ENCODE measurements at places on chromosomes 5 and 9.

- DNase-seq: no peak
Measured at GRCh38 chr9:121279776-121280388, 11.9 kb downstream of the GSN start.

DNA sequence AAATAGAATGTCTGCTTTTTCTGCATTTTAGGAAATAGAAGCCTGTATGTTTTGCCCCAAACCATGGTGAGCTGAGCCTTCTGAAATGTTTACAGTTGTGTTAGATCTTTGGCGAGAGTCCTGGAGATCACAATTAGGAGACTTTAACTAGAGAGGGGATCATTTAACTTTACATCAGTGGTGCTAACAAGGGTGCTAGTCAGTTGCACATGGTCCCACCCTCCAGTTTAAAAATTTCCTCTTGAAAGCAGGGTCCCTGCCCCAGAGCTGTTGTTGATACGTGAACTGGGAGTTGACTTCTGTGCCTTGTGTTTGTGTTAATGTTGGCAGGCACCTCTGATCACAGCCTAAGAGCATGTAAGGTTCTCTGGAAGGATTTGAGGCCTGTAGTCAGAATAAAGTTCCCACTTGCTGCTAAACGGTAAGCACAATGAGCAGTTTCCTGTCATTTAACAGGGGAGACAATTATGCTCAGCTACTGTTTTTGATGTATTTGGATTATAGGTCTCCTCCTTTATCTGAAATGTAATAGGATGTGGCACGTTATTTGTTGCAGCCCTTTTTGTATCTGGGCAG lies 43.7 kb downstream of the RASGRF2 start:
- DNase-seq: no peak

DNA sequence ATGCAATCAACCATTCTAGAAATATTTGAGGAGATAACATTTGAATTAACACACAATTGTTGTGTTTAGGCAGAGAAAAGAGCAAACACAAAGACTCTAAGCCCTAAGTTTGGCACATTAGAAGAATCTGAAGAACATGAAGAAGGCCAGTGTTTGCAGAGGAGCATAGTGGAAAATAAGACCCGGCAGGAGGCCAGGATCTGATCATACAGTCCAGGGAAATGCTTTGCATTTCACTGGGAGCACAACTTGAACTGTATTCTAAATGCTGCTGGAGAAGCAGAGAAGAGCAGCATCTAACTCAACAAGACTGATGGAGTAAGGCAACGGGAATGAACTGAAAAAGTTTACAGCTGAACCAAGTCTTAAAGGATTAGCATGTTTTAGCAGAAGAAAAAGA lies 463.4 kb downstream of the ZNF608 start:
- DNase-seq: no peak

DNA sequence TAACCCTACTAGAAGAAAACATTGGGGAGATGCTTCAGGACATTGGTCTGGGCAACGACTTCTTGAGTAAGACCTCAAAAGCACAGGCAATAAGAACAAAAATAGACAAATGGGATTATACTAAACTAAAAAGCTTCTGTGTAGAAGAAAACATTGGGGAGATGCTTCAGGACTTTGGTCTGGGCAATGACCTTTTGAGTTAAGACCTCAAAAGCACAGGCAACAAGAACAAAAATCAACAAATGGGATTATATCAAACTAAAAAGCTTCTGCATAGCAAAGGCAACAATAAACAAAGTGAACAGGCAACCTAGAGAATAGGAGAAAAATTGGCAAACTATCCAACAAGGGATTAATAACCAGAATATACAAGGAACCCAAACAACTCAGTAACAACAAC lies 3.7 kb downstream of the MRPL50 start:
- DNase-seq: no peak

DNA sequence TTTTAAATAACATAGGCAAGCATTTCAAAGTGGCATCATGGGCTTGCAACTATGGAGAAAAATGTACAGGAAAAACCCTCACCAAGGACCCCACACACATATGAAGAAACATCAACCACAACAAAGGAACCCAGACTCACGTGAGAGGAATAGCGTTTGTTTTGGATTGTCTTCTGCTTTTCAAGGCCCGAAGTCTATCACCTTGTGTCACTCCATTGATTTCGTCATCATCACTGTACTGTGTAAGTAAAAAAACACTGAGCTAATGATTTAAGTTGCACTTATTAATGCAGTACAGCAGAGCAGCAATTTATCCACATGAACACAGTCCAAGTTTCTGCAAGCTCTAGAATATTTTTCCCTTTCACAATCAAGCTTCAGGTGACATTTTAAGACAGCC lies 72.4 kb downstream of the HABP4 start:
- DNase-seq: no peak

- DNase-seq: no peak
Measured at GRCh38 chr5:143770450-143770849, 41.5 kb upstream of the HMHB1 start.

DNA sequence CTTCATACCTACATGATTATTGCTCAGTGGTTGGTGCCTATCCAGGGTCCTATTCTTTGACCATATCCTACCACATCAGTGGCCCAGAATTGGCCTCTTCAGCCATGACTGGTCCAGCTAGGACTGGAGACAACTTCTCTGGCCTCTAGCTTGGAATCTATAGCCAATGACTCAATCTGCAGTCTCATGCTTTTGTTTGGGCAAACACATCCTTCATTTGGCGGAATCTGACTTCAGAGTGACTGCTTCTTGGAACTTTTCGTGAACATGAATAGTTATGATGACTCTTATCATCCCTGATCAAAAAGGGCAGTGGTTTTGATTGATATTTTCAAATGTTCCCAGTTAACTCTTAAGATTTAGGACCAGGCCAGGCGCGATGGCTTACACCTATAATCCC lies 134.1 kb downstream of the PAPPA start:
- DNase-seq: no peak

DNA sequence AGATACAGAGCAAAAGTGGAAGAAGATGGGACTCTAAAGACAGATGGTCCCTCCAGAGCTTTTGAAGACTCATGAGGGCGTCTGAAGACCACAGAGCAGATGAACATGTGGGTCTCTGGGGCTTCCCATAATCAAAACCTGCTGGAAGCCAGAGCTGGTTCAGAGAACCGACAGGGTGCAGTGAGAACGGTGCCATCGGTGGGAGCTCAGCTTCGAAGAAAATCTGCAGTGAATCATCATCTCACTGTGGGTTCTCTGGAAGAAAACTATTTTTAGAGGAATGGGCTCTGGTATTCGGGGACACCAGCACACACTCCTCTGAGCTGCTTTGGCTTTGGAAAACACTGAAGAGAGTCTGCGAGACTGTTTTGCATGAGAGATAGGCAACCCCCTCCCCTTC lies 222.4 kb upstream of the PANK3 start:
- no peak for DNase-seq

GRCh38 chr5:115392611-115393010 lies 96.2 kb upstream of the CCDC112 start:
- DNase-seq: no peak

DNA sequence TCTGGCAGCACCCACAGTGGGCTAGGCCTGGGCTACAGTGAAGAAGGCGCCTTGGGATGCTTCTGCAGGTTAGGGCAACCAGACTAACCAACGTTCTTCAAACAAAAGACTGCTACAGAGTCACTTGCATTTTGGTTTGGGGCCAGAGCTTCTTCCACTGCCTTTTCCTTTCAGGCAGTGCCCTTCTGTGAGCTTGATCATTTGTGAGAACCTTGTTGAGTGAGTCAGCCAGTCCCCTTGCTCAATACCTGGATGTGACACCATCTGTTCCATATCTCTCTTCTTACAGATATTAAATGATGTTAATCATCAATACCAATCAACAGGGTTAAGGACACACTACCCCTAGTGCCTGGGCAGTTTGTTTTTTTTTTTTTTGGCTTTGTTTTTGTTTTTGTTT lies 46.5 kb upstream of the VDAC1 start:
- no peak for DNase-seq

DNA sequence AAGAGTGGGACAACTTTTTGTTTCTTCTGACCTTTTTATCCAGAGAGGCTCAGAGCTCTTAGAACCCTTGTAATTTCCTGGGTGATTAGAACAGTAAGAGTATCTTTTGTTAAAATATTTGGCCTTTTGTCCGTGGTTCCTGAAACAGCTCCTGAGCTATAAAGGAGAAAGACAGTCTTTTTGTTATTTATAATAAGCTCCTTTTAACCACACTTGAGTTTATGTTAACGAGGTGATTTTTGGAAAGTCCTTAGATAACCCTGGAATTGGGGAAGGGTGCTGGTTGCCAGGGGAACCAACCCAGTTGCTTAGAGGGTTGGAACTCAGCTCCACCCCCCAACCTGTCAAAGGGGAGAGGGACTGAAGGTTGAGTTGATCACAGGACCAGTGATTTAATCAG lies 4.8 kb downstream of the ZNF483 start:
- no peak for DNase-seq

DNA sequence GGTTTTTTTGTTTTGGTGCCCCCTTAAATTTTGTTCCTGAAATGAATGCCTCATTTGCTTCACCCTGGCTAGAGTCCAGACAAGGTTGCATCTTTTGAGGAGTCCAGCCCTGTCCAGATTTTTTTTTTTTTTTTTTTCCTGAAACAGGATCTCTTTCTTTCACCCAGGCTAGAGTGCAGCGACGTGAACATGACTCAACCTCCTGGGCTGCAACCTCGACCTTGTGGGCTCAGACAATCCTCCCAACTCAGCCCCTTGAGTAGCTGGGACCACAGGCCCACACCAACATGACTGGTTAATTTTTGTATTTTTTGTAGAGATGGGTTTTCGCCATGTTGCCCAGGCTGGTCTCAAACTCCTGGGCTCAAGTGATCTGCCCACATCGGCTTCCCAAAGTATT lies 469.0 kb upstream of the BRINP1 start:
- DNase-seq: no peak

- DNase-seq: peak; percentile 35
Measured at GRCh38 chr9:79524266-79524665, 47.5 kb upstream of the TLE4 start.

- DNase-seq: no peak
Measured at GRCh38 chr5:83192947-83193346, 115.6 kb downstream of the XRCC4 start.

GRCh38 chr5:134439210-134439654 lies 27.6 kb upstream of the CDKN2AIPNL start:
- peak; percentile 88 for DNase-seq

GRCh38 chr5:4862500-4862899 lies 277.6 kb upstream of the ADAMTS16 start:
- no peak for DNase-seq

GRCh38 chr5:129963359-129963758 lies 59.1 kb downstream of the CHSY3 start:
- DNase-seq: peak; percentile 31

- DNase-seq: no peak
Measured at GRCh38 chr5:68407311-68408239, 192.0 kb downstream of the PIK3R1 start.

GRCh38 chr5:143440448-143441115 lies 37.1 kb upstream of the NR3C1 start:
- no peak for DNase-seq

GRCh38 chr5:88094403-88094802 lies 174.2 kb downstream of the TMEM161B start:
- no peak for DNase-seq

DNA sequence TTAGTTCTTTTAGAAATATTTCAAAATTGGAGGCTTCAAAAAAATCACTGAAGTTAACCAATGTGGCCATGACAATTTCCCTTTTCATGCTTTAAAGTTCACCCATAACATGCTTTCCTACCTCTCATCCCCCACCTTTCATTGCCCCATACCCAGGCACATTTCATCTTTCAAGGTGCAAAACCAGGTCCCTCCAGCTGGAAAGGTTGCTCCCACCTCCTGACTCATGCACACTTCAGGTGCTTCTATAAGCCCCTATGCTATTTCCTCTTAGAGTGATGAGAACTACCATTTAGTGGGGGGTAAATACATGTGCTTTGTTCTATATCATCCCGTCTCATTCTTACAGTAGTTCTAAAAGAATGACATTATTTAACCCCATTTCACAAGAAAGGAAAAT lies 15.4 kb downstream of the FYB1 start:
- no peak for DNase-seq

- no peak for DNase-seq
Measured at GRCh38 chr9:133791735-133792649, 53.8 kb upstream of the SARDH start.

GRCh38 chr9:16885931-16886330 lies 15.5 kb upstream of the BNC2 start:
- peak; percentile 10 for DNase-seq

DNA sequence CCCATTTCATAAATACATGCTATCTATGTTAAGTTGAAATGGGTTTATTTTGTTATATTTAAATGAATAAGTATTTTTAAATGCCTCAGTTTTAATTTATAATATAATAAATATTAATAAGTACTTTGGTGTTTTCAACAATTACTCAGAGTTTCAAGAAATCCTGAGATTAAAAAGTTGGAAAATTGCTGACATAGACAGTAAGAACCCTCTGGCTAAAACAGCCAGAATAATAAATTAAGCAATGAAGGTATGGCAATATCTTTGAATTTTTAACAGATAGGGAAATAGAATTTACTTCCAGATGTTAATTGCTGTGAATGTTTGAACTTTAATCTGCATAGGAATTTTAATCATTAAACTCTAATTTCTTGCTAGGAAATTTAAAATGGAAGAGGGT lies 83.6 kb downstream of the ZNF622 start:
- no peak for DNase-seq

GRCh38 chr5:54720341-54720740 lies 202.8 kb downstream of the SNX18 start:
- no peak for DNase-seq

GRCh38 chr5:162456086-162456485 lies 388.5 kb downstream of the GABRG2 start:
- DNase-seq: no peak

DNA sequence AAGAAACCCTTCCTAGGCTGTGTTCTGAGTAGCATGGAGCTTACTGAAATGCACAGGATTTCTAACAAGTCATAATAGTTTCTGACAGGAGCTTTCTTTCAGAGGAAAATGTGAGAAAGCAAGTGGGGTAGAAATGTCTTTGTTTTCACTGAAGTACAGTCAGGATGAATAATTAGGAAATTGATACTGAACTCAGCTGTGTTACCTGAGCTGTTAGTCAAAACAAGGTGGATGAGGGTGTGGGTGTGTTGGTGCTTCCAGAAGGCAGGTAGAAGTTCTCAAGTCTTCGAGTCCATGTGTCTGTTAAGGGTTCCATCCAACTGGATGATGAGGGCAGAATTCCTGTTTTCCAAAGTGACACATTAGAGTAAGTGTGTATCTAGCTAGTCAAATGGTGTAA lies 122.4 kb downstream of the BASP1 start:
- no peak for DNase-seq

GRCh38 chr9:130058887-130059286 lies 5.2 kb downstream of the GPR107 start:
- DNase-seq: no peak

- no peak for DNase-seq
Measured at GRCh38 chr5:143315929-143316328, 87.6 kb downstream of the NR3C1 start.

DNA sequence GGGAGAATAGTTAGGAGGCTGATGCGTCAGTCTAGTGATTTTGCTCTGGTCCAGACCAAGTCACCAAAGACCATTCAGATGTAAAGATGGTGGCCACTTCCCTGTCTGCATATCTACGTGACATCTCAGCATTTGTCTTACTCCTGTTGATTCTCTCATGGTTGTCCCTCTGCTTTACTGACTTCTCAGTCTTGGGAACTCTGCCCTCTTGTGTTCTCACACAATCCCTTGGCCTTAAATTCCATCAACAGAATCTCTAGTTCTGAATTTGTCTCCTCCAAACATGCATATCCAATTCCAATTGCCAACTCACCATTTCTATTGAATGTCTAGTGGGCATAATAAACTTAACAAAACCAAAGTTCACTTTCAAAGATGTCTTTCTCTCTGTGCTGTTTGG lies 147.8 kb downstream of the SLC24A2 start:
- DNase-seq: no peak

- DNase-seq: peak; percentile 20
Measured at GRCh38 chr5:147504011-147504410, 5.9 kb downstream of the DPYSL3 start.

Data from NCI-H226 (cell line).